GM23248 (cell line): ENCODE measurements at places on chromosomes 5 and 9. TPM values are rescaled to one million over a fixed set of nuclear protein-coding genes. Genes with fewer than 3 reads are reported as not detected.

PIP5K1B gene
- not detected in 2 replicates for polyA plus RNA-seq

HRCT1 gene
- 3.4 and 3.6 TPM in 2 replicates for polyA plus RNA-seq

SPATA31D4 gene
- polyA plus RNA-seq: not detected in 2 replicates

MED27 gene
- 41.1 and 44.1 TPM in 2 replicates for polyA plus RNA-seq

IFNK gene
- not detected in 2 replicates for polyA plus RNA-seq

SV2C gene
- 0.03 TPM in 1 of 2 replicates, not detected in the other for polyA plus RNA-seq

RASEF gene
- polyA plus RNA-seq: not detected in 2 replicates

TCERG1 gene
- 28.2 and 37.0 TPM in 2 replicates for polyA plus RNA-seq

ANXA1 gene
- 1,010 and 1,013 TPM in 2 replicates for polyA plus RNA-seq

PCDHGA2 gene
- polyA plus RNA-seq: 4.3 and 5.3 TPM in 2 replicates

SPRY4 gene
- polyA plus RNA-seq: 8.5 and 9.2 TPM in 2 replicates

SPATA31E1 gene
- polyA plus RNA-seq: not detected in 2 replicates

IL13 gene
- polyA plus RNA-seq: not detected in 2 replicates

LRRC19 gene
- 0.10 TPM in 1 of 2 replicates, not detected in the other for polyA plus RNA-seq

ELOVL7 gene
- 0.28 TPM in 1 of 2 replicates, not detected in the other for polyA plus RNA-seq

DPH7 gene
- 24.1 and 26.7 TPM in 2 replicates for polyA plus RNA-seq

WNK2 gene
- not detected in 2 replicates for polyA plus RNA-seq

CER1 gene
- not detected in 2 replicates for polyA plus RNA-seq

FAM151B gene
- 2.6 and 4.4 TPM in 2 replicates for polyA plus RNA-seq

C5 gene
- 0.58 and 1.2 TPM in 2 replicates for polyA plus RNA-seq

AIF1L gene
- polyA plus RNA-seq: 0.28 TPM in 1 of 2 replicates, not detected in the other

GPX8 gene
- 235 and 237 TPM in 2 replicates for polyA plus RNA-seq
